ENCODE measurements at places on chromosomes 5 and 9.
A peak's percentile ranks its signal among the peaks of the same experiment; 100 is the strongest.

DNA sequence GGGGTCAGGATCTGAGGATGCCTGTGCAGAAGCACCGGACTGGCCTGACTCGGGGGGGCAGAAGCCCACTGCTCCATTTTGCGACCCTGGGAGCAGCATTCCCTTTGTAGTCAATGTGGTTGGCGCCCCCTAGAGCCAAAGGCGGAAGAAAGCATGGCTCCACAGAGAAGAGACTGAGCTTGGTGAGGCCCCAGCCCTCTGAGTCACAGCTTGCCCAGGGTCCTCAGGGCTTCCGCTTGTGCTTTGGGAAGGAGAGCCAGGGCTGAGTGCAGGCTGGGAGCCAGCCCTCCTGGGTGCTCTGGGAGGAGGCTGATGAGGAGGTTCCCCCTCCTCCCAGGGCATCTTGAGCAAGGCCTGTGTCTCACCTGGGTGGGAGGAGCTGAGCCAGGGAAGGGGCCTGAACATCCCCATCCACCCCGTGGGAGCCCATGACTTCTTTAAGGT lies 5.5 kb upstream of the AQP3 start:
- peak; percentile 31 for DNase-seq

- no peak for DNase-seq
These were observed 213.9 kb downstream of the IRX2 start for GRCh38 chr5:2537378-2538145.

DNA sequence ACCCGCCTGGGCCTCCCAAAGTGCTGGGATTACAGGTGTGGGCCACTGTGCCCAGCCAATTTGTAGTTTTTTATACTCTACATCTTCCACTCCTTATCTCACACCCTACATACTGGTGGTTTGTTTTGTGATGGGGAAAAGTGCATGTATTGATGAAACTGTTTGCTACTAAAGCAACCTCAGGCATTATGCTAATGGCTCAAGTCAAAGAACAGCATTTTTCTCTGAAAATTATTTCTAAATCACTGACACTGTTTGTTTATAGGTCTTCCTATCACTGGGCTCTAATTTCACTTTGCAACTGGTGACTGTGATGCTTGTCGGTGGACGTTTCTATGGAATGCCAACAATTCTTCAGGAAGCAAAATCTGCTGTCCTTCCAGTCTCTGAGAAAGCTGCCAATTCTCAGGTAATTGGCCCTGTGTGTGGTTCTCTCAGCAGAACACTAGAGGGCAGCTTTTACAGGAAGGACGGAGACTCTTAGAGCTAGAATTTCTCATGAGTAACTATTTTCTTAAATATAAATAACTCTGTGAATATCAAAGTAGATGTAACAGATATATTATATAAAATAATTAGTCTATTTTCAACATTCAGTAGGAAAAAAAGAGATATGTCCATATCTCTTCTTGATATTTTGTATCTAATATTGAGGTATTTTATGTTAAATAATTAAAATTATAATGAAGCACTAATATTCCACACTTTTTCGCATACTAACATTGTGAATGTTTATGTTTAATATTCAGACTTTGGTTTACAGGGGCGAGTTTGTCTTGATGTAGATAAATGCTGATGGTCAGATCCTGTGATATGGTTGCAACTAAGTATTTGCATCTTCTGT lies 244.1 kb downstream of the ADGRV1 start:
- no peak for DNase-seq

GRCh38 chr5:73917433-73917832 lies 291.4 kb downstream of the ARHGEF28 start:
- no peak for DNase-seq

DNA sequence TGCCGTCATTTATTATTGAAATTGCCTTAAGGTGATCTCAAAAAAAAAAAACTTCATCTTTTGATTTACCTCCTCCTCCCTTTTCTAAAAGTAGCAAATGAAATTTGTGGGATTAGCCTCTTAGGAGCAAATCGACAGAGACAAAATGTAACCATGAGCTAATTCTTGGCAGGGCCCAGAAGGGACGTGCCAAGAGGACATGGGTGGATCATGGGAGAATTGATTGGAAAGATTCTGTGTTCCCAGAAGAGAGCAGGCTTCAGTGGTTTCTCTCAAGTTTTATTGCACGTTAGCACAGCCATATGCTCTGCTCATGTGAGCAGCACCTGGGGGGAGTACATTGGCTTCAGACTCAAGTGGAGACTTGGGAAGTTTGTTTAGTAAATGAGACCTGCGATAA lies 394.6 kb downstream of the ELAVL2 start:
- DNase-seq = no peak

DNA sequence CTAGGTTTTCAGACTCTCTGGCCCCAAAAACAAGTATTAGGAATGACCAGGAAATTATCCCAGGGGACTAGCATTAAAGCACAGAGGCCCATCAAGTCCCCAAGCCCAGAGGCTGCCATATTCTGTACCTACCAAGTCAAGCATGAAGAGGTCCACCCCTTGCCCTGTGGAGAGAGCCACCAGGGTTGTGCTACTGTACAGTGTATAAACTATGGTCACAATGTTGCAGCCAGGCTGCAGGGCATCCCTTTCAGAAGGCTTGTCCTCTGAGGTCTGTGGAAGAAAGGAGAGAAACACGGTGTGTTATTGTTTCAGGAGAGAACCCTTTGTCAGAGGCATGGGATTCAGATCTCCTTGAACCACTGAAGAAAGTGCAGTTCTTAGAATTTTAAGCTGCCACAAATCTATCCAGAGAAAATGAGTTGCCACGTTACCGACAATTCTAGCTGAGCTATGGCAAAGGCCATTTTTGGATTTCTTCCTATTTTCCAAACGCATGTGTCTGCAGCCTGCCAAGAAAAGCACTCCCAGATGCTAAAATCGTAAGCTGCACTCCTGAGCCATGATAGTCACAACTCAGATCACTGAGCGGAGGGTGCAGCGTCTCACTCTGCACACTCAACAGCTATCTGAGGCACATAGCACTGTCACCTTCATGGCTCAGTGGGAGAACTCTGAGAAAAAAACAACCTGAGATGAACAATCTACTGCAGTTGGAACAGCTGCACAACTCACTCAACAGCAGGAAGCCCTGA lies 45.5 kb upstream of the SPATA31E1 start:
- DNase-seq = no peak

DNA sequence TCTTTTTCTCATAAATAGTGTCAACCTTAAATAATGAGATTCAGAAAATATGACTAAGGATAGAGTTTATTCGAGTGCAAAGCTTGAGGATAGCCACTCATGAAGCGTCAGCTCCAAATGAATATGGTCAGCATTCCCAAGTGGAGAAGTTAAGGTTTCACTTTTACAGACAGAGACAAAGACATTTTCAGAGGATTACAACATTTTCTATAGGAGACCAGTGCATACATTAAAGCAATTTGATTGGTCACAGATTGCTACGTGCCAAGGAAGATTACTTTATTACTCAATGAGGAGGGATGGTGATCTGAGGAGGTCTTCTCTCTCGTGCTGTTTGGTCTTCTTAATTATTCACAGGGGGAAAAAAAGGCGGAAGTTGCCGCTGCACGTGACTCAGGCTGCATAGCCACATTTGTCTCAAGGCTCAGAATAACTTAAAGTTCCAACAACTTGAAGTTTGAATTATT lies 60.1 kb upstream of the SPATA31C2 start:
- DNase-seq = no peak

- DNase-seq = peak; percentile 93
These were observed at the start of gene HNRNPA0 for GRCh38 chr5:137754188-137754960. Gene HNRNPA0 (minus strand): TSS chr5:137754363. CDS start chr5:137754066, 297 bp downstream.

DNA sequence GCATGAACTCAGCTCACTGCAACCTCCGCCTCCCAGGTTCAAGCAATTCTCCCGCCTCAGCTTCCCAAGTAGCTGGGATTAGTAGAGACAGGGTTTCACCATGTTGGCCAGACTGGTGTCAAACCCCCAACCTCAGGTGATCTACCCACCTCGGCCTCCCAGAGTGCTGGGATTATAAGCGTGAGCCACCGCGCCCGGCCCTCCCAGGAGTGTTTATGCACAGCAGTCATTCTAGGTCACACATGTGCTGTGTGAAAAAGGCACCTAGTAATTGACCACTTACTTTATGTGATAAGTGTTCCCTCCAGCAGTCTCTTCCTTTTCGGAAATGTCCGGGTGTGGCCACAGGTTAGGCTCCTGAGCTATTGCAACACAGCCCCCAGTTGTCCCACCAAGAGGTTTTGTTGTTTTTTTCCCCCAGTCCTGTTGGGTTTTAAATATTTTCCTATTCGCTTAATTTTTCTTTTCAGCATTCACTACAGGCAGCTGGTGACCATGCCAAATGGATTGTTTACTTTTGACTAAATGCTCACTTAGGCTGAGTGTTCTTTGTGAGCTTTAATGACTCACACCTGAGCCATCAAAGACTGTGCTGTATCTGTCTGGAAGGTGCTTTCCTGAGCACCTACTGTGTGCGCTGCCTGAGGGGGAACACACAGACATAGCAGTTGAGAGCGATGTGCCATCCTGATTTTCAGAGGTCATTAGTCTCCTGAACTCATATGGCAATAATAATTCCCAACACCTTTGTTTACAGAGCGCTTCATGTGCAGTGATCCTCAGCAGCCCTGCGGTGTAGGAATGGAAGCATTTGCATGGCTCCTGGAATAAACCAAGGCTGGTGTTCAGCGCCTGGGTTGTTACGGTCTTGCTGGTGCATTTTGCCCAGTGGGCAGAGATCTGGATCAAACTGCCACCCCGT lies 94.3 kb downstream of the MVB12B start:
- DNase-seq = no peak

- no peak for DNase-seq
These were observed 6.6 kb upstream of the MOB3B start for GRCh38 chr9:27536168-27536567.

- DNase-seq = no peak
These were observed 3.8 kb downstream of the RANBP17 start for GRCh38 chr5:170865622-170866021.

All from effector memory CD4-positive, alpha-beta T cell (primary cell).